ENCODE measurements at places on chromosomes 4 and X. TPM values are rescaled to one million over a fixed set of nuclear protein-coding genes. Genes with fewer than 3 reads are reported as not detected.

NMU gene
- not detected for total RNA-seq

PALLD gene
- total RNA-seq = 28.0 TPM

HELT gene
- not detected for total RNA-seq

VCX3A gene
- total RNA-seq = not detected

FOXP3 gene
- not detected for total RNA-seq

HSFX1 gene
- 0.23 TPM for total RNA-seq

FGF5 gene
- 3.2 TPM for total RNA-seq

GABRQ gene
- total RNA-seq = not detected

SSX3 gene
- total RNA-seq = not detected

PAGE2 gene
- total RNA-seq = not detected

CENPI gene
- 0.94 TPM for total RNA-seq

ADGRG2 gene
- total RNA-seq = not detected

PNMA6A gene
- total RNA-seq = 0.68 TPM

SMPX gene
- not detected for total RNA-seq

NDNF gene
- total RNA-seq = not detected

BEND2 gene
- not detected for total RNA-seq

RTL5 gene
- total RNA-seq = 3.3 TPM

HPGD gene
- not detected for total RNA-seq

SLC6A14 gene
- not detected for total RNA-seq

MAGEE1 gene
- total RNA-seq = 0.94 TPM

PF4V1 gene
- 10.6 TPM for total RNA-seq

MAGEA10 gene
- not detected for total RNA-seq

SYTL4 gene
- total RNA-seq = 1.7 TPM

FGFR3 gene
- 0.83 TPM for total RNA-seq

PDLIM3 gene
- total RNA-seq = 307 TPM

PLP2 gene
- 17.5 TPM for total RNA-seq

HERC5 gene
- 1.1 TPM for total RNA-seq

DRP2 gene
- 6.7 TPM for total RNA-seq

All from smooth muscle cell of the coronary artery (primary cell).